ENCODE measurements at places on chromosomes 3 and 15.

DNA sequence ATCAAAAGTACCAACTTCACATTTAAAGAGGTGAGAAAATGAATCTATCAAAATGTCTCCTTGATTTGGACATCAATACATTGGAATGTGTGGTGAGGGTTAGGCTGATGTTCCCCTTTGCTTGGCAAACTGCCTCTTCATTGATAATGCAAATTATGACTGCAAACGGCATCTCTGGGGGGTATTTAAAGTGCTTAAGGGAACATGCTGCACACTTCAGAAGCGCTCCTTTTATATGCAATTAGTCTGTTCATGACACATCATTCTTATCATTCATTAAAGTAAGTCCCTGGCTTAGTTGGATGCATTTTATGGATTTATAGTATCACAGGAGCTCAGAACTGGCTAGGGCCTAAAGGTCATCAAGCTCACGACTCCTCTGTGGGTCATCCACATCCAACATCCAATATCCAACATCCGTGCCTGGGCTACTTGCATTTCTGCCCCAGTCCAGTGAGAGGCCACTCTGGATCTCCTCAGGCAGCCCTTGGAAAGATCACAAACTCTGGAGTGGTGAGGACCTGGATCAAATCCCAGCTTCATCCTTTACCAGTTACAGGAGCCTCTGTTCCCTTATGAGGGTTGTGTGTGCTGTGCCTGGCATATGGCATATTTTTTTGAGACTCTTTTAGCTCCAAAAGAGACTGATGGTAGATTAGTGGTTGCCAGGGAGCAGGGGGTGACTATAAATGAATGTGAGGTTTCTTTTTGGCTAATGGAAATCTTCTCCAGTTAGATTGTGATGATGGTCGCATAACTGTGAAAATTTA lies 136.8 kb upstream of the FOXB1 start:
- DNase-seq: no peak

DNA sequence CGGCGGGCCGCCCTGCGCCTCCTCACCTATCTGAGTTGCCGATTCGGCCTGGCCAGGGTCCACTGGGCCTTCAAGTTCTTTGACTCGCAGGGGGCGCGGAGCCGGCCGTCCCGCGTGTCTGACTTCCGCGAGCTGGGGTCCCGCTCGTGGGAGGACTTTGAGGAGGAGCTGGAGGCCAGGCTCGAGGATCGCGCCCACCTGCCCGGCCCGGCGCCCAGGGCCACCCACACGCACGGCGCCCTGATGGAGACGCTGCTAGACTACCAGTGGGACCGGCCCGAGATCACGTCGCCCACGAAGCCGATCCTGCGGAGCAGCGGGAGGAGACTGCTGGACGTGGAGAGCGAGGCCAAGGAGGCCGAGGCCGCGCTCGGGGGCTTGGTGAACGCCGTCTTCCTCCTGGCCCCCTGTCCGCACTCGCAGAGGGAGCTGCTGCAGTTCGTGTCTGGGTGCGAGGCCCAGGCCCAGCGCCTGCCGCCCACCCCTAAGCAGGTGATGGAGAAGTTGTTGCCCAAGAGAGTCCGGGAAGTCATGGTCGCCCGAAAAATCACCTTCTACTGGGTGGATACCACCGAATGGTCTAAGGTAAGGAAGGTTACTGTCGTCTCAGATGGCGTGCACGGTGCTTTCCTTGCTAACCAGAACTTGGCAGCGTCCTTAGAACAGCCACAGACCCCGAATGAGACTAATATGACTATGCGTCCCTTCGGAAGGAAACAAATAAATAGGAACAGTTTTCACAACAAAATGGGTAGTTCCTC lies 567 bp downstream of the TICRR start:
- DNase-seq: no peak

GRCh38 chr3:51688206-51688600 lies 17.2 kb downstream of the TEX264 start:
- no peak for DNase-seq

DNA sequence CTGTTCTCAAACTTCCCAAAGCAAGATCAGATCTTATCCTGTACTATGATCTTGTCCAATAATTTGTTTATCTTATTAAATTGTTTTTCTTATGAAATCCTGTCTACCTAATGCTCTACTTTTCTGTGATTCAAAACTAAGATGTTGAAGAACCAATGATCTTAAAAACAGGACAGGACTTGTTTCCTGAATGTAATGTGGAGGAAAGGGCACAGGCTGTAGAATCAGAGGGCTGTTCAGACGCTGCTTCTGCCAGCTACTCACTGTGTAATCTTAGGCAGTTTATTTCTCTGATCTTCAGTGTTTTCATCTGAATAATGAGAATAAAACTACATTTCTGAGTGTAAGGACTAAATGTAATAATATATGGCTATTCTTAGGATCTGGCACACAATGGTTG lies 20.1 kb upstream of the DMXL2 start:
- DNase-seq: no peak

DNA sequence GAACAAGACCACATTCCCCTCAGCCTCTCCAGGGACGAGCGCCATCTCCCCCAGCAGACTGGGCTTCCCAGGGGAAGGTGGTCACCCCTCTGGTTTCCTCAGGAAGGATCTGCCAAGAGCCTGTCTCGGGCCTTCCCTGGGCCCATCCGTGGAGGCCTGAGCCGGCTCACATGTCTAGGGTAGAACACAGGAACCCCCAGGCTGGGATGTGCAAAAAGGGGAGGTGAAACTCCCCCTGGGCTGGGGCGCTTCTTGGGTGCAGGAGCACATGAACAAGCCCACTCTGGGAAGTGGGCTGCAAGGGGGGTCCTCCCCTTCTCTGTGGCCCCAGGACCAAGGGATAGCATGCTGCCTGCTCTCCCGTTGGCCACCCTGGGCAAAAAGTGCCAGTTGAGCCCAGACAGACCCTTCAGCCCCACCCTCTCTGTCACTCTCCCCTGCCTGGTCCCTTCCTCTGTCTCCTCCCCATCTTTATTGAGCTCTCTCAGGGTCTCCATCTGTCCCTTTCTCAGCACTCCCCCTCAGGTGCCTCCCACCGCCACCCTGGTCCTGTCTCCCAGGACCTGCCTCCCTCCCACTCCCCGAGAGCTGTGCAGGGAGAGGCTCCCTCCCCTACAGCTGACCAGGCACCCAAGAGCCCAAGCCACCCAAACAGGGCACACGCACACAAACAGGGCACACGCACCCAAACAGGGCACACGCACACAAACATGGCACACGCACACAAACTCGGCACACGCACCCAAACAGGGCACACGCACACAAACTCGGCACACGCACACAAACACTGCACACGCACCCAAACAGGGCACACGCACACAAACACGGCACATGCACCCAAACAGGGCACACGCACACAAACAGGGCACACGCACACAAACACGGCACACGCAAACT lies 864 bp downstream of the SEMA3G start:
- no peak for DNase-seq

DNA sequence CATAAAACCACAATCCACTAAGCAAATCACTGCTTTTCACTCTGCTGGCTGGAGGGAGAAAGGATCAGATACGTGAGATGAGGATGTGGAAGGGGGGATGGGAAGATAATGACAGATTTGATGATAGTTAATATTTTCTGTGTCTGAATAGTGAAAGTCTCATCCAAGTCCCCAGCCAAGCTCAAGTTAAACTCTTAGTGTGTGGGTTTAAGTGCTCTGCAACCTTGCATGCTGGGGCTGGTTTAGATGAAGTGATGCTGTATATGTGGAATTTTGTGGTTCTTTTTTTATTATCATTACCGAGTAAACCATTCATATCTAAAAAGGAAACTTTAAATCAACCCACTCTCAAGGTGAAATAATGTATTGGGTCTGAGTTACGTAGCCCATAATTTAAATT lies 111.0 kb downstream of the TPRG1 start:
- DNase-seq: no peak

- no peak for DNase-seq
These were observed 144.3 kb downstream of the OPA1 start for GRCh38 chr3:193737191-193737751.

DNA sequence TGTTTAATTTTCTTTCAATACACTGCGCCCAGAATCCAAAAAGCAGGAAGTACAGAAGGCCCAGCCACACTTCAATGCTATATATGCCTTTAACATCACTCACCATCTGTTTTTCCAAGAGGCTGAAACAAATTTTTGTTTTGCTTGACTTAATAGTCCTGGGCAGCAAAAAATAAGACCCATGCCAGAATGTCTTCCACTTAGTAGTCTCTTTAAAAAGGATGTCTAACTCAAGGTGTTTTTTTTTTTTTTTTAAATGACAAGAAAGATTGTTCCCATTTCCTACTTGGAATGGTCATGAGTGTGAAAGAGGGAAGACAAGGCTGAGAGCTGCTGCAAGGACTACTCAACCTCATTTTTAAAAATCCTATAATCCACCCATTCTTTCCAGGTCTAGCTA lies 590.3 kb upstream of the SGO1 start:
- no peak for DNase-seq

DNA sequence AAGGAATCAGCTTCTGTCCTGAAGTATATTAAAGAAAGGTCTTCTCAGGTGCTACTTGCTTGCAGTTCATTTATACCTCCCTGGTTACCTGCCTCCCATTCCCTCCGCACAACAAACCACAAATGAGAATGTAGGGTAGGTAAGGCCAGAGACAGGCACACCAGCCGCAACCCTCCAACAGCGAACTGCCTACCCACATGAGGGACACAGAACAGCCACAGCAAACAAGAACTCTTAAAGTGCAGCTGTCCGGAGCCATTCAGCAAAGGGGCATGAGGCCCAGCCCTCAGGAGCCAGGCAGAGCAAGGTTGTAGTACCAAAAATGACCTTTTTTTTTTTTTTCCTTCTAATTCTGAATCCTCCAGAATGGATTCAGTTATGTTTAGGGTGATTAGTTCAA lies 52.4 kb downstream of the SPSB4 start:
- no peak for DNase-seq

DNA sequence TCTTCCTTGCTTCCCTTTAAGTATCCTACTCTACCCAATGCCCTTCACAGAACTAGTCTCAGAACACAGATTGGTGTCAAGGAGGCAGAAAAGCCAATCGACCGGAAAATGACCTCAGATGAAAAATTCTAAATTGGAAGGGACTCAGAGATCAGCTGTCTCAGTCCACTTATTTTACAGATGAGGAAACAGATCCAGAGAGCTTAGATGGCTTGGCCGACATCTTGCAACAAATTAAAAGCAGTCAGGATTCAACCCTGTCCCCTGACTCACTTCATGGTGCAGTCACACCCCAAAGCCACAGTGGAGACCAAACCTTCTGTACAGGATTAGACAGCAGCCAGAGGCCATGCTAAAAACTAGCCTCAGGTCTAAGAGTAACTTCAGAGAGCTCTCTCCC lies 169.3 kb upstream of the BHLHE40 start:
- no peak for DNase-seq

DNA sequence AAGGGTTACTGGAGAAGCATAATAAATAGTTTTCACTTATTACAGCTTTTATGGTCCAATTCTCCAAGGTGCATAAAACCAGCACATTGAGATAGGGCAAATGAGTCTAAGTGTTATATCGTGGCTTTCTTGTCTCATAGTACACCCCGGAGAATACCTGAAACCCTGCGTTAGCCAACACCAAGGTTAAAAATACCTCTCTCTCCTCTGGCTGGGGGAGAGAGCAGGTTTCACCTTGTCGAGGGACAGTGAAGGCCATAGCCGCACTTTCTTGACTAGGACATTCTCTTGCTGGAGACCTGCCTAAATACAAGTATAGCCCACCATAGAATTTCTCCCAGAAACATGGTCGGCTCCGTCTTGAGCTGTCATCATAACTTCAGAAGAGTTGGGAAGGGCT lies 51.4 kb upstream of the ATOSA start:
- DNase-seq: no peak

GRCh38 chr15:76809412-76810103 lies 95.6 kb downstream of the SCAPER start:
- no peak for DNase-seq

GRCh38 chr3:43707998-43708397 lies 17.3 kb downstream of the ABHD5 start:
- no peak for DNase-seq

GRCh38 chr3:43196721-43197120 lies 89.6 kb upstream of the SNRK start:
- no peak for DNase-seq

DNA sequence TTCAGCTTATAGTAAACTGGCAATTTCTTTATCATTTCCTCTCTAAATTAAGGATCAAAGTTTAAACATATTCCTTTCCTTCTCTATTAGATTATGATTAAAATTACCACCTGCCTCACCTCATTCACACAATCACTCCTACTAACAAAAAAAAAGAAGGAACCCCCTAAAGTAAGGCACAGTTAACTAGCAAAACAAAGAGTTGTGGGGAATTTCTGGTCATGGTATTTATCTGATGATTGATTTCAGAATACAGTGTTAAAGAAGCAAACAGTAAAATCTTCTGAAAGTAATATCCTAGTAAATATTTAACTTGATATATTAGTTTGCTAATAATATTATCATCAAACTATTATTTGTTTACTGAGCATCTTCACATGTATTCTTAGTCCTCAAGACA lies 8.8 kb downstream of the GBE1 start:
- no peak for DNase-seq

GRCh38 chr3:12423918-12424630 lies 60.2 kb upstream of the TSEN2 start:
- DNase-seq: no peak

DNA sequence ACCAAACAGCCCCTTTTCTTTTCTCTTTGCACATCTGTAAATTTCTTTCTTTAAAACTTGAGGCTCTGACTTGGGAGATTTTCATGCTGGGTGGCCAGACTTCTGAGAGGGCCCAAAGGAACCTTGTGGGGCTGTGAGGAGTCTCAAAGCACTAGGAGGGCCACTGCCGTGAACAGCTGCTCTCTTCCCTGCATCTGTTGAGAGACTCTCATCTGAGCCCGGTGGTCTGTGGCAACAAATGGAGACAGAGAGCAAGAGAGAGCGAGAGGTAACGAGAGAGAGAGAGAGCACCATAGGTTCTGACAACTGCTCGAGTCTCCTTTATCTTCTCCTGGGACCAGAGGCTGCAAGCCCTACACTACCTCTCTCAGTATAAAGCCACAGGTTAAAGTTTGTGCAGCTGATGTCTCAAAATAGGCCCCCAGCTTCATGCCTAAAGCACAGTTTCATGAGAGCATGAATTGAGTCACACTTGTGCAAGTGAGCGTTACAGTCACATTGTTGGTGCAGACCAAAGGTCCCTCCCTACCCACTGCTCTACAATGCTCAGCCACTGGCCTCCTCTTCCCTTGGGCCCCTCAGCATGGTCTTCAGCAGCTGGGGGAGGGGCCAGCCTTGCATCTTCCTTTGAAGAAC lies 60.7 kb downstream of the ZNF621 start:
- no peak for DNase-seq

GRCh38 chr3:133888726-133889340 lies 6.8 kb downstream of the RAB6B start:
- DNase-seq: no peak

DNA sequence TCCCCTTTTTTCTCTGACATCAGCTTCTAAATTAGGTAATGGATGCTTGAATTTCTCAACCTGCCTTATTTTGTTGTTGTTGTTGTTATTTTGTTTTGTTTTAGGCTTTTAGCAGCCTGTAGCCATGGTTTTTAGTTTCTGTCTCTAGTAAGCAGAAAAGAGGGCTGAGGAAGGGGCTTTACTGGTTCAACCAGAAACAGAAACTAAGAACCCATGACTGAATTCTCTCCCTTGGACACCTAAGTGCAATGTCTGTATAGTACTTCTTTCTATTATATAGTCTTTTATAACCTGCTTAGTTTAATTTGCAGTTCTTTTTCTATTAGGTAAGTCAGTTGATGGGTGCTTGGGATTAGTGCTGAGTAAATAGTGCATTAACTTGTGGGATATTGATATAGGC lies 129.0 kb downstream of the BBX start:
- no peak for DNase-seq

GRCh38 chr3:190481779-190482178 lies 32.1 kb upstream of the TMEM207 start:
- DNase-seq: no peak
